ENCODE measurements at places on chromosomes 6 and 20. TPM values are rescaled to one million over a fixed set of nuclear protein-coding genes. Genes with fewer than 3 reads are reported as not detected.

DNA sequence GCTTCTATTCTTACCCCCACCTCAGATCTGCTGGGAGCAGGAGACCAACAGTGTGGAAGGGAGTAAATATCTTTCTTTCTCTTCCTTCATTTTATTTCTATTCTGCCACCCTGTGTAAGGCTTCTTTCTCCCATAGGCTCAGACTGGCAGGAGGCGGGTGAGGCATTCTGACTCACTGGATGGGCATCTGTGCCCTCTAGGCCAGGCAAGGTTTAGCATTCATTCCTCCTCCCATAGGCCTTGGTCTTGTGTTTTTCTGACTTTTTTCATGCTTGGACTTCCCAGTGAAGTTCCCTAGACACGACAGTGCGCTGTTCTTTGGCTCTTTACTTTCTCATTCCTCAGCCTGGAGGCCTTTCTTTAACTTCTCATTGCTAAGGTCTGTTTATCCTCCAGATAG lies 235.2 kb downstream of the SYNE1 start:
- no peak for DNase-seq

GRCh38 chr20:51326201-51326819 lies 216.2 kb downstream of the NFATC2 start:
- no peak for DNase-seq

Gene CGA
- total RNA-seq, result 0.94 TPM

Gene DLL1
- 28.8 TPM for total RNA-seq

- DNase-seq, result no peak
Measured at GRCh38 chr6:113597231-113597583, 259.9 kb upstream of the MARCKS start.

Gene SYCP2
- 1.8 TPM for total RNA-seq

All from right cardiac atrium (tissue), 5 donors.